ENCODE measurements at places on chromosomes 5 and 9.

- DNase-seq, result no peak
Observed at GRCh38 chr9:22921742-22922141, 475.1 kb downstream of the DMRTA1 start.

DNA sequence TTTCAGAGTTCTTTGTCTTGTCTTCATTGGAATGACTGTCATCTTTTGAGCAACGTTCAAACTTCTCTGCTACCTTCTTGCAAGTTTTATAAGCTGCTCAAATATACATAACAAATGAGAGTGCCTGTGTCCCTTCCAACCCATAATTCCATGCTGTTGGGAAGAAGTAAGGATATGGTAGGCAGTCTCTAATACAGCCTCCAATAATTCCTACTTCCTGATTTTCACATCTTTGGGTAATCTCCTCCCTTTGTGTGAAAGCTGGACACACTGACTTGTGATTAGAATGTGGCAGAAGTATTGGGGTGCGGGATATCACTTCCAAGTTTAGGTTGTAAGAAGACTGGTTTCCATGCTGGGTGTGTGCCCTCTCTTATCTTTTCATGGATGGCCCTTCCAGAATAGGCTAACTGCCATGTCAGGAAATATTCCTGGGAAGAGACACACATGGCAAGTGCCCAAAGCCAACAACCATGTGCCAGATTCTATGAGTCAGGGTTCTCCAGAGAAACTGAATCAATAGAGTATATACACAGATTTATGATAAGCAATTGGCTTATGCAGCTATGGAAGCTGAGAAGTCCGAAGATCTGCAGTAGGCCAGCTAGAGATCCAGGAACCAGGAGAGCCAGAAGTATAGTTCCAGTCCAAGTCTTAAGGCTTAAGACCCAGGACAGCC is 531.3 kb downstream of the NTRK2 start:
- no peak for DNase-seq

GRCh38 chr9:111815285-111816070 is 20.7 kb upstream of the SHOC1 start:
- no peak for DNase-seq

GRCh38 chr5:6251565-6252102 is 126.7 kb downstream of the MED10 start:
- DNase-seq, result no peak

- no peak for DNase-seq
Observed at GRCh38 chr5:82537687-82538306, 259.6 kb upstream of the RPS23 start.

DNA sequence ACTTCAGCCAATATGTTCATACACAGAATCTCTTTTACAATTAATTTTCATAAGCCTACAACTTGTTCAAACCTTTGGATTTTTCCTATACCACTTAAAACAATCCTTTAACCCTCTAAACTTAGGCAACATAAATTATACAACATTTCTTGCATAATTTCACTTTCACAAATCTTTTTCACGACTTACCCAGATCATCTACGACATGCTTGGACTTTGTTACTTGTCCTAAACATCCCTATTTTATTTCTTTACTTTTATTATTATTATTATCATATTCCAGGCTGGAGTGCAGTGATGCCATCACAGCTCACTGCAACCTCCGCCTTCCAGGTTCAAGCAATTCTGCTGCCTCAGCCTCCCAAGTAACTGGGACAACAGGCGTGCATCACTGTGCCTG is 68.0 kb downstream of the CACNA1B start:
- DNase-seq, result no peak

GRCh38 chr5:1770443-1770802 is 29.2 kb downstream of the MRPL36 start:
- no peak for DNase-seq

- DNase-seq, result no peak
Observed at GRCh38 chr5:178831049-178831448, 28.7 kb upstream of the ZNF354B start.

- DNase-seq, result no peak
Observed at GRCh38 chr9:4010309-4010708, 289.6 kb downstream of the GLIS3 start.

GRCh38 chr5:32710550-32711361 is at the start of gene NPR3:
Gene NPR3 (plus strand): TSS chr5:32711321. CDS start chr5:32711777, 456 bp downstream.
- no peak for DNase-seq

DNA sequence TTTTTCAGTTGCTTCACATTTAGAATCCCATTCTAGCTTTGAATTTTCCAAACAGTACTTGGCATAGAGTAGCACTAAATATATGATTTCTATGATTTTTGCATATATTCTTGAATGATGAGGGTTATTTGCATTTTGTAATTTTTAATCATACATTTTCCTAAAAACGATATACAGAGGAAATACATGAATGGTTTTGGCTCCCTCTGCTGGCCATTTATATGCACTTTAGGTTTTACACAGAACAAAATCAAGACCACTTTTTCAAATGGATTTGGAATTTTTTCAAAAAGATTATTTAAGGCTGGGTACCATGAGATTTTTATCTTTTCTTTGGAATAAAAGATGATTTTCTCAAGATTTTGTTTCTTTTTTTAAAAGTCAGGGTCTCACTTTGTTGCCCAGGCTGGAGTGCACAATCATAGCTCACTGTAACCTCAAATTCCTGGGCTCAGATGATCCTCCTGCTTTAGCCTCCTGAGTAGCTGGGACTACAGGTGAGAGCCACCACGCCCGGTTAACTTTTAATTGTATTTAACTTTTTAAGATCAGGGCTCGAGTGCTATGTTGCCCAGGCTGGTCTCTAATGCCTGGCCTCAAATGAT is 16.7 kb upstream of the COMMD10 start:
- peak; percentile 56 for DNase-seq

GRCh38 chr5:74222806-74223205 is 417.7 kb downstream of the ENC1 start:
- no peak for DNase-seq

GRCh38 chr5:127844581-127845021 is 141.4 kb downstream of the CCDC192 start:
- DNase-seq, result no peak

GRCh38 chr5:168598639-168599038 is 19.5 kb upstream of the PANK3 start:
- no peak for DNase-seq

DNA sequence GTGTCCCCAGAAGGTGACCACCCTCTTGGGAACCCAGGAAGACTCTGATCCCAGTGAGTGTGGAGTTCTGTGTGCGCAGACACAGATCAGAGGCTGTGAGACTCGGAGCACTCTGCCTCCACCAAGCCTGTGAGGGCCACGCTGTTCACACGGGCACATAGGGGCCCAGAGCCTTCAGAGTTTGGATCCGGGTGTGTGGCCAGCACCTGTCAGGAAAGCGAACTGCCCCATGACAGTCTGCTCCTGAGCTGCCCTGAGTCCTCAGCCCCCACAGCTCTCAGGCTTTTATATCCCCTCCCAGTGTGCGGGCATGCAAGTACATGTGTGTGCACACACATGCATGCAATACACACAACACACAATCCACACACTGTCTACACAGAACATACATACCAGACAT is 161.8 kb upstream of the IRX2 start:
- no peak for DNase-seq

DNA sequence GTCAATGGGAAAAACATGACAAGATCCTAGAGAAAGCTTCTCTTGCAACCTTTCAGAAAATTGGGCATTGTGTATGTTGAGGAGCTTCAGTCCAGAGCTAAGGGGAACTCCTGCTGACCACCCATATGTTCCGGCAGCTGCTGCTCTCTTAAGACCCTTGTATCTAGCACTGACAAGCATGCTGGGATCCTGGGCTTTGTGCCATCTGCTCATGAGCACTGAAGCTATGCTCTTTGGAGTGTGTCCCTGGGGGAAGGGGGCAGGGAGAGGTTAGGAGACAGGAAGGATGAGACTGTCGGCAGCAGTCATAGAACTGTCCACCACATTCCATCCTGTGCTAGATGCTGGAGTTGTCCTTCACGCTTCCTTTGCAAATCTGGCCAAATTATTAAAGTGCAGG is 109.3 kb downstream of the JAKMIP2 start:
- DNase-seq, result no peak

All from right renal pelvis (tissue), 4 donors.